ENCODE measurements at places on chromosomes 1 and 21.

- peak; percentile 58 for DNase-seq
Observed at GRCh38 chr1:93556291-93556690, 108.4 kb downstream of the FNBP1L start.

DNA sequence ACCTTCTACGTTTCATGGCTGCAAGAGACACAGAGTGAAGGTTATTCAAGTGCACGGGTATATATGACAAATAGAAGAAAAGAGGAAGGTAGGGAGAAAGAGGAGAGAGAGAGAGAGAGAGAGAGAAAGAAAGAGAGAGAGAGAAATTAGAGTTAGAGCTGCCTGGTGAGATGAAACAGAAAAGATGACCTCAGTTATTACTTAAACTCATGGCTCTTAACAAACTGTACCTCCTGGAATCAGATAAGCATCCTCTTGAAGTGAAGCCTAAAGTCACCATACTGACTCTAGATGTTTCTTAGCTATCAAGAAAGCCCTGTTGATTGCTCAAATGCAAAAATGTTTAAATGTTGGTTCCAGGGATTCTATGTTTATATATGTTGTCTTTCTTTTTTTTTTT lies 597.7 kb upstream of the ZP4 start:
- no peak for DNase-seq

GRCh38 chr1:66214901-66215300 lies 319.1 kb upstream of the SGIP1 start:
- peak; percentile 88 for DNase-seq

DNA sequence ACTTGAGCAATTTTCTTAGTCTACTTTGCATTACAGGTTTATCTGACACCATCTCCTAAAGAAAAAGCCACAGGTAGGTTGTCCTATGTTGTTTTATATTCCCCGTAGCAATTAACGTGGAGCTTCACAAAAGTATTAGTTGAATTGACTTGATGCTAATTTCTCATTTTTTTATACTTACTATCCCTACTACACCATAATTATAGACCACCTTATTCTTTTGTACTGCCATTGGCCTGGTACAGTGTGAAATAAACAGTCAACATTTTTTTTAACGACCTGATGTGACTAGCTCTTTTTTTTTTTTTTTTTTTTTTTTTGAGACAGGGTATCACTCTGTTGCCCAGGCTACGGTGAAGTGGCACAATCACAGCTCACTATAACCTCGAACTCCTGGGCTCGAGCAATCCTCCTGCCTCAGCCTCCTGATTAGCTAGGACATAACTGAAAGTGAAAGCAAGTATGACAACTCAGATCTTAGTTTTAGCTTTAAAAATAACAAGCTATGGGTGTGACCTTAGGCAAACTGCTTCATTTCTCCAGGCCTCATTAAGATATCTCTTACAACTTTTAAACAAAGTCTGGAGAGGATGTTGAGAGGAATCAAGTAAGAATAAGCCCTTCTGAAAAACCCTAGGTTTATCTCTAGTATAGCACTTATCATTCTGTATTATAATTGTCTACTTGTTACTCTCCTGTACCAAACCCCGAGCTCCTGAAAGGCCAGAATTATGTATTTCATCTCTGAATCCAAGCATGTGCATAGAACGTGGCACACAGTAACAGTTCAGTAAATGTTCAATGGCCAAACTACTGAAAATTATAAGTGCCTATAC lies 49.5 kb downstream of the LUZP1 start:
- peak; percentile 2 for DNase-seq

DNA sequence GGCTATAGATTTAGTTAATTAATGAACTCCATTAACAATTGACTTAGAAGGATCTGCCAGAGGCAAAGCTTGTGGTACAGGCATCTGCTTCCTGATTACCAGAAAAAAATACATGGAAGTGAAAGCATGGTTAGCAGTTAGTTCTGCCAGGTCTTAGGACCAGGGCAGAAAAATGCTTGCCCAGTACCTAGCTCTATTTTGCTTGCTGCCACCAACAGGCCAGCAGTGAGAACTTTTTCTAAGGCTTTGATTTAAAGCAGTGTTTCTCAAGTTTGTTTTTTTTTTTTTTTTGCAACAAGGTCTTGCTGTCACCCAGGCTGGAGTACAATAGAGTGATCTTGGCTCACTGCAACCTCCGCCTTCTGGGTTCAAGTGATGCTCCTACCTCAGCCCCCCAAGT lies 16.4 kb upstream of the MTF1 start:
- DNase-seq: no peak

DNA sequence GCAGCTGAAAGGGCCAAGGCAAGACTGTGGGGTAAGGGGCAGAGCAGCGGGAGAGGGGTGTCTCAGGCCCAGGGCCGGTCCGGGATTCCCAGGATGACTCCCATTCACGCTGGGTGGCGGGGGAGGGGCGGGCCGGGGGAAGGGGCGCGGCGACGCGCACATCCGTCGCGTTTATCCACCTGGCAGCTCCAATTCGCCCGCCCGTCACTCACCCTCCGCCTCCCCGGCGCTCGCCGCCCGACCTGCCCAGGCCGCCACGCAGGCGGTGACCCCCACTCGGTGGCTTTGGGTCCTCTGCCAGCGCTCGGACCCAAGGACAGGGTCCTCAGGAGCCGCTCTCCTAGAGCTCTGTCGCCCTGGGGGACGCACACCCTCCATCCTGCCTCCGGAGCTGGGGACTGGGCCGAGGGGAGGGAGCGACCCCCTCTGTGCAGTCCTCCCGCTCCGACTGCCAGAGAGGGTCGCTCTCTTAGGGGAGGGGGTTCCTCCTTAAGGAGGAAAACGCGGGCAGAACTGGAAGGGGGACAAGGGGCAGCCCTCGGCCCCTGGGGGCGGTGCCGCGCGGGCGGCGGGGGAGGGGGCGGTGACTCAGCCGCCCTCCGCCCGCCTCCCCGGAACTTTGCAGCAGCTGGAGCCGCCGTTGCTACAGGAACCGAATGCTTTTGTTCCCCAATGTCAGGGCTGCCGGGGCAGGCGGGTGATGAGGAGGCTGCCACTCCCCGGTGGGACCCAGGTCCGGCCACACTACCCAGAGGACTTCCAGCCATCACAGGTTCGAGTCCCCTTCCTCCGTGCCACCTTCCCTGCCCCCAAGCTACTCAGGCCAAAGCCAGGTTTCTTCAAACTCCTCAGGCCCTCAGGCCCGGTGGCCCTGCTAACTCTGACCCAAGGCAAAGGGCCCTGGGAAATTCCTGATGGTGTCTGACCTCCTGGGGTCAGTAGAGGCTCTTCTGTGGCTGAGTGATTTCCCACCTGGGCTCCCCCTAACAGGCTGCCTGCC lies 3.4 kb downstream of the ADGRB2 start:
- no peak for DNase-seq

DNA sequence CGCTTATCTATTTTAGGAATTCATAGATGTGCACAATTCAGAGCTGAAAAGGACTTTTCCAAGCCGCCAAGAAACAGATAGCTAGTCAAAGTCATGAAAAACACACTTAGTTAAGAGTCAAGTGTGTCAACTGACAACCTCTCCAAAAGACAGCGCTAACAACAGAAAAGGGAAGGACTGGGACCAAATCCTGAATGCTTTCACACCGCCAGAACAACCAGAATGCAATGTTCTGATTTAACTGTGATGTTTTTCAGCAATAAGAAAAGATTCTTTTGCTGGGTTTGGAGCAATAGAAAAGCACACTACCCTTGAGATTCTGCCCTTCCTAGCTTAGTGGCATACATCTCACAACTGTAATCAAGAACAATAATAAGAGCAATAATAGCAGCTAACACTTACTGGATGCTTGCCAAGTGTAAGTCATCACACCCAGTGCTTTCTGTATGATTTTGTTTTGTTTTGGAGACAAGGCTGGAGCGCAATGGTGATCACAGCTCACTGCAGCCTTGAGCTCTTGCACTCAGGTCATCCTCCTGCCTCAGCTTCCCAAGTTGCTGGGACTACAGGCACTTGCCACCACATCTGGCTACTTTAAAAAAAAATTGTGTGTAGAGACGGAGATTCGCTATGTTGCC lies 33.9 kb upstream of the SDC3 start:
- no peak for DNase-seq

- no peak for DNase-seq
Observed at GRCh38 chr1:218350035-218350525, 4.9 kb downstream of the TGFB2 start.

GRCh38 chr1:203289982-203290260 lies 15.4 kb upstream of the BTG2 start:
- no peak for DNase-seq

DNA sequence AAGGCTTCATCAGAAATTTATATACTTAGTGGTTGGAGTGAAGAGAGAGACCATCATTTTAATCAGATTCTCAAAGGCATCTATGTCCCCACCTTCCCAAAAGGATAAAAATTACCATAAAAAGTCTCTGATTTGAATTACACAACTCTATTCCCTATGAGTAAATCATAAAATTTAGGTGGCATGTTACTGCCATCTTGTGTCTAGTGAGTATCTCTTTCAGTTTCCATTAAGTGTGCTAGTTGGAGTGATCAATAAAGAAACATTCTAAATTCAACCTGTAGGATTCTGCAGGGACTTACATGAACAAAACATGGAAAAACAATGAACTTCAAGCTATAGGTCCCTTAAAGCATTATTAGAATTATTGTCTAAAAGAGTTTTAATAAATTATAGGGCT lies 655.4 kb downstream of the LTN1 start:
- DNase-seq: no peak

DNA sequence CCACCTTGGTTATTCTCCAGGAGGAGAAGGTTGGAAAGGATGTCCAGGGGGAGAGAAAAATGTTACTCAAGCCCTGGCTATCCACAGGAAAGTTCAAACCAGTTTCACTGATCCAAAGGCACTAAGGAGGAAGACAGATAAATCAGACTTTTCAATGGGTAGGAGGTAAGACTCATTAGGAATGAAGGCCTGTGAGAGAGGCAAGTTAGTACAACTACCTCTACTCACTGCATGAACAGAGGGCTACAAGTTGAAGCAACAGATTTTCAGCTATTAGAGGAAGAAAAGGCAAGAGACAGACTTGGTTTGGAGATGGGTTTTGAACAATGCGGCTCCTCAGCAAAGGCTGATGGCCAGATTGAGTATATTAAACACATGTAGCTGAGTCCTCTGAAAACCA lies 16.9 kb downstream of the CD160 start:
- no peak for DNase-seq

- DNase-seq: no peak
Observed at GRCh38 chr1:12460911-12461621, 156.9 kb downstream of the DHRS3 start.

- no peak for DNase-seq
Observed at GRCh38 chr1:101275672-101276071, 38.9 kb downstream of the S1PR1 start.

DNA sequence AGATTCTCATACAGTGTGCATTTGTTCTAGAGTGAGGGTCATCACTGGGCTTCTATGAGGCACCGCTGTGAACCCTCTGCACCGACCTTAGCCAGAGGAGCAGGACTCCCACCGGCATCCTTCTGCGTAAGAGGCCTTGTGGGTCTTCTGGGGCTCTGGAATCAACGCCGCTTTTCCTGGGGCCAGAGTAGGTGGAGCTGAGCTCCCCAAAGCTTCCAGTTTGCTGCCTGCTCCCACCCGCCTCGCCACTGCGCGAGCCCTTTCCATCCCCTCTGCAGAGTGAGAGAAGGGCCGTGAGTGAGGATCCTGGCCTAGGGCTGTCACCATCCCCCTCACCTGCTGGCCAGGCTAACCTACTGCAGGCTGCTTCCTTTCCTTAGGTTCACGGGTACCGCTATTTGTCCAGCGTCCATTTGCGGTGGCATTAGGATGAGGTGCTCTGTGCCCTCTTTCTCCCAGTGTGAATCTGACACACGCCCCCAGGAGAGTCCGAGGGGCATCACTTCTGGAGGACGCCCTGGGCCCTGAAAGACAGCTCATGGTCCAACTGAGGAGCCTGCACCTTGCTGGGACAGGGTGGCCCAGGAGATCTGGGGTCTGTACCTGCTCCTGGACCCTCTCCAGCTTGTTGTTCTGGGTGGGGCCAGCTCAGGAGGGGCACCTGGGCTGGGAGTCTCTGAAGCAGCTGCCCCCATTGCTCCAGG lies 36.2 kb downstream of the UMODL1 start:
- DNase-seq: no peak

- DNase-seq: peak; percentile 53
Observed at GRCh38 chr1:54037476-54037875, 15.5 kb downstream of the TMEM59 start.
